Heart right ventricle (tissue), 16 donors: ENCODE measurements at places on chromosomes 11 and 22.

GRCh38 chr11:44555031-44555800 is 10.2 kb upstream of the CD82 start:
- DNase-seq, result no peak

DNA sequence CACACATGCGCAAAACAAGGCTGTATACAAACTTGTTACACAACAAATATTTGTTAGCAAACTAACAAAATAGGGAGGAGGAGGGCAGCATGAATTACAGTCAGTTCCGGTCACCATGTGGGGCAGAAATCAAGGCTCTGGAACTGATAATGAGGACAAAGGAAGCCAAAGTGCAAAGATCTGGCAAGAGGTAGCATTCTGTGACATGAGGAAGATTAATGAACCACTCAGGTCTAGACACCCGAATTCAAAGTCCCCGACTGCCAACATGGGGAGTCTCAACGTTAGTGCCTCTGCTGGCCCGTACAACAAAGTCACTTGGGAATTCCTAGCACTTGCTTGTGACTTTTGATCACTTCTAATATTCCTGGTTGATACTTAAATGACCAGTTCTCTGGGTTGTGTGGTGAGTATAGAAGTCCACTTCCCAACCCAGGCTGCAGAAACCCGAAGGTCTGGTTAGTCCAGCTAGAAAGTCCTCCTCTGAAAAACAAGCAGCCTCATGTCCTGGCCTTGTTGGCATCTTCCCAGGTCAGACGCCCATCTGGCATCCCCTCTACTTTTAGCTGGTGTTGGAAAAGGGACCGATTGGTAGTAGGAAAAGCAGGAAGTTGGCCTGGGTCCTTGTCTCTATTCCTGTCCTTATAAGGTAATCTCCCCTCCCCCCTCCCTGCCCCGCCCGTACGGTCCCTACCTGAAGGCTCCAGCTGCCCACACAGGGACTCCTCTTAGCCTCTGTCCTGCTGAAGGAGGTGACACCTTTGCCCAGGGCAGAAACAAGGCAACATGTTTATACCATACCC is 1.6 kb downstream of the SUN2 start:
- peak; percentile 57 for DNase-seq

DNA sequence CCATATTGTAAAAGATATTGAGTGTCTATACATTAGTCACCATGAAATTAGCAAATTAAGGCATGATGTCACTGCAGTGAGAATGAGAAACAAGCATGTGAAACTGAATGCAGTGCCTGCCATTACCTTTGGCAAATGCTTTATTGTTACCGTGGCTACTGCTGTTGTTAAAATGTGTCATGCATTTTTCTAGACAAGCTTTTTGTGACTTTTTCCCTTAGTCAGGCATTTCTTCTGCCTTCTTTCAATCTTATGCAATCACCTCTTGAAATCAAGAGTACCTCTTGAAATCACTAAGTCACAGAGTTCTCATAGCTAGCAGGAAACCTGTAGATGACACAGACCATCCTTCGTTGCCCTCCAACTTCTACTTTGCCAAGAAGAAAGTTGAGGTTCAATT is 461.7 kb upstream of the TENM4 start:
- no peak for DNase-seq

- no peak for DNase-seq
Observed at GRCh38 chr22:34847072-34847471, 218.9 kb upstream of the ISX start.

DNA sequence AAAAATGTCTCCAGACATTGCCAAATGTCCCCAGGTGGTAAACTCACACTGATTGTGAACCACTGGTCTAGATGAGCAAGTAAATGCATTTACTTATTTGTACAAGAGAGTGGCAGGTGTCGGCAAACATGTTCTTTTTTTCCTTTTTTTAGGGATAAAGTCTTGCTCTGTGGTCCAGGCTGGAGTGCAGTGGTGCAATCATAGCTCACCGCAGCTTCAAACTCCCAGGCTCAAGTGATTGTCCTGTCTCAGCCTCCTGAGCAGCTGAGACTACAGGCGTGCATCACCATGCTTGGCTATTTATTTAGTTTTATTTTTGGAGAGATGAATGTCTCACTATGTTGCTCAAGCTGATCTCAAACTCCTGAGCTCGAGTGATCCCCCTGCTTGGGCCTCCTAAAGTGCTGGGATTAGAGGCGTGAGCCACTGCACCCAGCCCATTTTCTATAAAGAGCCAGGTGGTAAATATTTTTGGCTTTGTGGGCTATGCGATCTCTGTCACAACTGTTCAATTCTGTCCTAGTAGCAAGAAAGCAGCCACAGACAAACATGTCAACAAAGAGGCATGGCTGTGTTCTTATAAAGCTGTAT is 1.4 kb downstream of the VPREB1 start:
- DNase-seq, result no peak

DNA sequence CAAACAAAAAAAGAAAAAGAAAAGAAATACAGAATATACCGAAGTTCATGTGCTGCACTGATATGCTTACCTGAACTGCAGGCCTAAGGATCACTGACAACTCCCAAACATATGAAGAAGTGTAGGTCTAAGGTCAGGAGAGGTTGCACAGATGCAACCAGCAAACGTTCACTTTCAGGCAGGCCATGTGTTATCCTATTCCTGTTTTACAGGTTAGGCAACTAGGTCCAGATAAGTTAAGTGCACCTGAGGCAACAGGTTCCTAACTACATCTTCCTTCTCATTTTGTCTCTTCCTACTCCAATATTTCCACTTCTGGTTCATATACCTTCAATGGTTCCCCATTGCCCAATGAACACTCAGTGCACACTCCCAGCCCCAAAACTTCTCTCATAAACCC is 15.1 kb downstream of the PI4KA start:
- DNase-seq, result no peak

DNA sequence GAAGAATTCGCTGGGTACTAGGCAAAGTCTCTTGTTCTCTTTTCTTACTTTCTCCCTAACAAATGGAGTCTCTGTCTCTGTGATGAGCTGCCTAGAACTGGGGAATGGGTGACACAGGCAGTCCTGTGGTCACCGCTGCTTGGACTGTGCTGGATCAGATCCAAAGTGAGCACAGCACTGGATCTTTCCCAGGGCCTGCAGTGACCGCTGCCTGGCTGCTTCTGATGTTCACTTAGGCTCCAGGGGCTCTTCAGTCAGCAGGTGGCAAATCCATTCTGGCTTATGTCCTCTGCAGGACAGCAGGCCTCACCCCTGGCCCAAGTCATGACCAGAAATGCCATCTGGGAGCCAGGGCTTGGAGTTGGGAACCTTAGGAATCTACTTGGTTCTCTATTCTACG is 61.5 kb downstream of the EXT2 start:
- peak; percentile 35 for DNase-seq

DNA sequence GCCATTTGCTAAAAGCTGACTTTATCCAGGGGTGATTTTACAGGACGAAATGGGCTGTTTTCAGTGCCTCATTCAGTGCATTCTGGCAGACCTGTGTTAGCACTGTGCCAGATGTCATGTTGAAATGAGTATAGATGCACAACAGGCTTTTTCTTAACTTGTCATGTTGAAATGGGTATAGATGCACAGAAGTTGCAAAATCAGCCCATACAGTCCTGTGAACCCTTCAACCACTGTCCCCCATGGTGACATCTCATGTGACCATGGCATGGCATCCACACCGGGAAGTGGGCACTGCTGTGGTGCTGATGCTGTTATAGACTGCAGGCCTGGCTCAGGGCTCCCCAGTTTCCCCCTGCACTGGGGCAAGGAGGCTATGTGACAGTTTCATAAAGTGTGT is 2.5 kb downstream of the TALDO1 start:
- no peak for DNase-seq

DNA sequence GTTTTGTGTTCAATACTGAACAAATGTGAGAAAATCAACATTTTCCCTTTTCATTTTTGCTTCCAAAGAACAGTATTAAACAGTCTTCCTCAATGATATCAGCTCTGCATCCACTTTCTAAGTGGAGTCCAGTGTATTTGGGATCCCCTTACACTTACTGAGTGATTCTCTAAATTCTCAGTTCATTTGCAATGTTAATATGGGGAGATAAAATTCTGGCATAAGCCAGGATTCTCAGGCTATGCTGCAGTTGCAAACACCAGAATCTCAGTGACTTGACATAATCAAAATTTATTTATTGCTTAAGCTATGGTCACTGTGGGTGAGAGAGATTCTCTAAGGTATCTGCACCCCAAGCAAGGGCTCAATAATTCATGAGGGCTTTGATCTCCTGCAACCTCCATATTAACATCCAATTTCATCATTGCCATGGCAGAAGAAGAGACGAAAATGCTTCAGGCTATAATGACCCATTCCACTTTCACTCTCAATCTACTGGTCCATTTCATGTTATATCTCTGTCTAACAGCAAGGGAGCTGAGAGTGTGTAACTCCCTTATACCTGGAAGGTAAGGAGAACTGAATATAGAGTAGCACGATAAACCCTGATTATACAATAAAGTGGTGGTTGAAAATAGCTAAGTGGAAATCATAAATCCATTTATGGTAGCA is 64.1 kb upstream of the CARD18 start:
- DNase-seq, result no peak

- DNase-seq, result peak; percentile 26
Observed at GRCh38 chr11:115672999-115673411, 168.8 kb upstream of the CADM1 start.
